ENCODE measurements at places on chromosomes 12 and 14. TPM values are rescaled to one million over a fixed set of nuclear protein-coding genes. Genes with fewer than 3 reads are reported as not detected.

EMP1 gene
- total RNA-seq, result 30.7 TPM

SLCO1B1 gene
- not detected for total RNA-seq

RTL1 gene
- total RNA-seq, result not detected

CABP1 gene
- not detected for total RNA-seq

CD69 gene
- total RNA-seq, result not detected

POTEG gene
- total RNA-seq, result not detected

PPP4R4 gene
- total RNA-seq, result 0.22 TPM

All from chondrocyte (in vitro differentiated cells).